Left ventricle myocardium superior (tissue), 1 donor: ENCODE measurements at places on chromosomes 5 and 9.

DNA sequence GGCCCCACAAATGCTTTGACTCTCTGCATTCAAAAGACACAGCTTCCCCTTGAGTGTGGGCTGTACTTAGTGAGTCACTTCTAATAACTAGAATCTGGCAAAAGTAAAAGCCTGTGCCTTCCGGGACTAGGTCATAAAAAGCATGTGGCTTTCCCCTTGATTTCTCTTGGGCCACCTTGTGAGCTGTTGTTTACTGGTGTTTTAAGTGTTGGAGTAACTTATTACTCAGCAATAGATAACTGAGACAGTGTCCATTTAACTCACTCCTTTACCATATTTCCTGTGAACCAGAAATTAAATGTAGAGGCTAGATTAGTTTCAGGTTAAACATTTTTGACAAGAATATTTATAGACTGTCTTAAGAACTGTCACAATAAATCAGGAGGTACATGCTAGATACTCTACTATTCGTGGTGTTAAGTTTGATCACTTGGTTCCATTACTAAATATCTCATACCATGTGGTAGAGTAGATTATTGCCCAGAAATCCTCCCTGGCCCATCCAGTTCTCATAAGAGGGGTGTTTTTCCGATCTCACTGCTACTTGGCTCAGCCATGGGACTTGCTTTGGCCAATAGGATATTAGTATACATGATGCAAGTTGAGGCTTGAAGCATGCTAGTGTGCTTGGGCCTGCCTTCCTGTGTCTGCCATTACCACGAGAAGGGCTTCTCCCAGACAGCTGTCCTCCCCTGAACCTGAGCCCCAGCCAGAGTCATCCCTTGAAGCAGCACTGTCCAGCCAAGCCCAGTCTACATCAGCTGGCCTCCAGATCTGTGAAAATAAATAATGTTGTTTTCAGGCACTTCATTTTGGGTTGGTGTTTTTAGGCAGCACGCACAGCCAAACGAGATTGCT lies 10.4 kb upstream of the CMBL start:
- DNase-seq, result no peak

GRCh38 chr5:177602458-177602830 lies 2.5 kb downstream of the B4GALT7 start:
- no peak for DNase-seq

GRCh38 chr9:71048280-71048679 lies 73.1 kb downstream of the TRPM3 start:
- DNase-seq, result no peak

DNA sequence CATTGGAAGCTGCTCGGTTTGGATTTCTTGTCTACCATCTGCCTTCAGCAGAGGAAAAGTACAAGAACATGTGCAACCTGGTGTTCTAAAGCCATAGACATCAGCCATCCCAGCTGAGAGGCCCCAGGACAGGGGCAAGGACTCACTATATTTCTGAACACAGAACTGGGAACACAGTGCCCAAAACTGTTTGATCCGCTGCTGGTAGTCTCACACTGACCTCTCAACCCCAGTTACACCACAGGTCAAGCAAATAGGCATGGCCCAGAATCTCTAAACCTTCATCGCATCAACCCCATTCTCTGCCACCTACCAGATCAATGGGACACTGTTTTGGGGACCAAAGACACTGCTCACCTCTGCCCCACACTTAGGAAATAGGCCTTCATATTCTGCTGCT lies 2.0 kb downstream of the KLHL3 start:
- no peak for DNase-seq

- DNase-seq, result no peak
These were observed 62.1 kb downstream of the ZSWIM6 start for GRCh38 chr5:61394078-61394704.

DNA sequence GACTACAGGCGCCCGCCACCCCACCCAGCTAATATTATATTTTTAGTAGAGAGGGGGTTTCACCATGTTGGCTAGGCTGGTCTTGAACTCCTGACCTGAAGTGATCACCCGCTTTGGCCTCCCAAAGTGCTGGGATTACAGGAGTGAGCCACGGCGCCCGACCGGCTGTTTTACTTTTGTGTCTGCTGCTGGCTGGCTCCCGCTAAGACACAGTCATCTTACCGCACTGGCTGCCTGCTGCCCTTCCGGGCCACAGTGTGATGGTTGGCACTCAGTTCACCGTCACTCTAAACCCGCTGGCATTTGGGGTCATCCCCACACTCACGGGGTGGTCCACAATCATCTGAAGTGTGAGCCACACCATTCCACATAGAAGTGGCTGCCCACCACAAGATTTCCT lies 93.7 kb downstream of the WDR41 start:
- DNase-seq, result no peak

DNA sequence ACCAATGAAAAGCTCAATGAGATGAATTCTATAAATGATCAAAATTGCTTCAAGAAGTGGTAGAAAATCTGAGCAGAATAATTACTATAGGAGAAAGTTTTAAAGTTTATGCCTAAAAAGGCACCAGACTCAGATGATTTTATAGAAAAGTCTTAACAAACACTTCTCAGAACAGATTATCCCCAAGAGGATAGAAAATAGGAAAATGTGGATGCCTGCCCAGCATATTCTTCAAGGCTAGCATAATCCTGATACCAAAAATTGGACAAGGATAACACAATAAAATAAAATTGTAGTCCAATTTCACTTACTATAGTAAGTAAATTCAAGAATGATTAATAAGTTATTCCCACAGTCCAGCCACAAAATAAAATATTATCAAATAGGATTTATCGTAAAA lies 397.0 kb downstream of the NR2F1-AS1 start:
- no peak for DNase-seq

DNA sequence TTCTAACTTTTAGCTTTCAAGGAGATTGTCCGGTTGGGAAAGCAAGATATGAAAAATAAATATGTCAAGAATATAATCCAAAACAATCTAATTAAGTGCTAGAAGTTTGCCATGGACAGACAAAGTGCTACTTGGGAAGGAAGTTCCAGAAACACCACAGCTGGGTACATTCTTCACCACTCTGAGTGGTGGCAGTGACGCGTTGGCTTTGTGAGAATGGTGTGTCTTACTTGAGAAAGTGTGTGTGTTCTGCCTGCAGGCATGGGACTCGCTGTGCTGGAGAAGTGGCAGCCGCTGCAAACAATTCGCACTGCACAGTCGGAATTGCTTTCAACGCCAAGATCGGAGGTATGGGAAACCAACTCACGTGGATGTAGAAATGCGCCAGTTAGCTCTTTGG lies 177.2 kb downstream of the PCSK5 start:
- DNase-seq, result no peak

- no peak for DNase-seq
These were observed 45.6 kb downstream of the TLE4 start for GRCh38 chr9:79617395-79617794.

GRCh38 chr9:4797854-4798150 lies 5.1 kb downstream of the RCL1 start:
- DNase-seq, result no peak

GRCh38 chr5:96957254-96958049 lies 21.6 kb downstream of the LNPEP start:
- no peak for DNase-seq

DNA sequence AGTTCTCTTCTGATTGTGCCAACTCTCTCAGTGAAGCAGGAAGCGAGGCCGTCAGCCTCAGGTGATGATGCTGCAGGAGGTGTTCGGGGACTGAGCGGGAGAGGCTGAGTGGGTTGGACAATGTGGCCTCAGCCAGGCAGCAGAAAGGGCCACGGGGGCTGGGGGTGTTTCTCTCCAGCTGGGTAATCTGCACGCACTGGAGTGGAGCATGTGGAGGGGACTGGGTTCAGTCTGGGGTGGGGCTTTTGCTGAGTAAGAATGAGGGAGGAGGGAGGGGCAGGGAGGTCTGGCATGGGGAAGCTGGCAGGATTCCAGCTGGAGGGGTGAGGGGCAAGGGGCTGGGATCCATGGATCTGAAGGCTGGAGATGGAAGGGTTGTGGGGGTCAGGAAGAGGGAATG lies 60.8 kb upstream of the PHYKPL start:
- DNase-seq, result no peak

DNA sequence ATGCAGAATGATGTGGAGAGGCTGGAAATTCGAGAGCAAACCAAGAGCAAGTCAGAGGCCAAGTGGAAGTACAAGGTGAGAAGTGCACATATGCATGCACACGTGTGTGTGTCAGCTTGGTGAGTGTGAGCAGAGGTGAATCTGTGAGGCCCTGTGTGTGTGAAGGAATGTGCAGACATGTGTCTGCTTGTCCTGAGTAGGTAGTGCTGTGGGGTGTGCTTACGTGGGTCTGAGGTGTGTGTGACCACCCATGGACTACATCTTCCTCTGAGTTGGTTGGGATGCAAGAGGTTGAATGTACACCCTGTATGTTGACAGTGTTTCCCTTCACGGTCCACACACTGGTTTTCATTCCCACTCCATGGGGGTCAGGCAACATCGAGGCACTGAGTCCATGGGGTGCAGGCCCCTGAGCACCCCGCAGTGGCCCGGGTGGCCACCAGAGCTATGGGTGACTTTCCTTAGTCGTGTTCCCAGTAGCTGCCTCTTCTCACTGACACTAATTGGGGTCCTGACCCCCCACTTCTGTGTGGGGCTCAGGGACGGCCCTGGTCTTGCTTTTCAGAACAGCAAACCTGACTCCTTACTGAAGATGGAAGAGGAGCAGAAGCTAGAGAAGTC lies 86.7 kb downstream of the PHF2 start:
- peak; percentile 14 for DNase-seq

DNA sequence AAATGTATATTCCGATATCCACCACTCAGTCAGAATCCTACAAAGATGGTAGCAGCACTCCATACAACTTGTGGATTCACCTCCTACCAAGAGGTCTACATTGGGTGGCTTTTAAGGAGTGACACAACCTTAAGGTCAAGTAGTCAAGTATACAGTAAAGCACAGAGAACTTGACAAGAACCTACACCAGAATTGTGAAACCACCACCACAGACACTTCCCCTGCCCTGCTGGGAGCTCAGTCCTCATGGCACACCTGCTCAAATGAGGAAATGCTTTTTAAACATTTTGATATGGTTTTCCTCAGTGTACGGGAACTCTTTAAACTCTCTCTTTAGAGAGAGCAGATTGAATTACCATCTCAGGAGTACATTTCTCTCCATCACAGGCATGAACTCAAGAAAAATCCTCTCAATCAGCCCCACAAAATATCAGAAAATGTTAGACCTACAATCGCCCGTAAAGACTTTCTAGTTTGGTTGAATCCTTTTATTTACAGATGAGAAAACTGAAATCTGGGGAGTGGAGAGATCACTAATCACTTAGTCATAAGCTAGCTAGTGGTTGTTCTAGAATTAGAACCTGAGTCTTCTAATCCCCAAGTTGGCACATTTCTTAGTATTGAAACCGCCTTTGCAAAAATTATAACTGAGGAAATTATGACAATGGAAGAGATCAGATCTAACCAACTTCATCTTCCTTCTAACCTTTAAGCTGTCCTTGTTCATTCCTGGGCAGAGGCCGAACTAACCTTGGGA lies 38.5 kb upstream of the NR4A3 start:
- DNase-seq, result no peak

DNA sequence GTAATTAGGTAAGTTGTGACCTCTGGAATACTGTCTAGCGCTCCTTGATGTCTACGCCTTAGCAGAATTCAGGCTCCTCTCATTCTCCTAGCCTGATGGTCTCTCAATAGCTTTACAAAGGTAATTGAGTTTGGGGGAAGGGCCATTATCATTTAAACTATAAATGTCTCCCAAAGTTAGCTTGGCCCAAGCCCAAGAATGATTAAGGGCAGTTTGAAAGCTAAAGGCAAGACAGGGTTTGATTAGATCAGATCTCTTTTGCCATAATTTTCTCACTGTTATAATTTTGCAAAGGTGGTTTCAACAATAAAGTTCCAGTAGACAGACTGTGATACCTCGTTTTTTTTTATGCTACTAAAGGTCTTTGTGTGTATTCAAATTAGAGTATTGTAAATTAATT lies 3.7 kb upstream of the SLC30A5 start:
- DNase-seq, result no peak

GRCh38 chr9:127500399-127500798 lies 49.1 kb downstream of the LRSAM1 start:
- DNase-seq, result no peak

DNA sequence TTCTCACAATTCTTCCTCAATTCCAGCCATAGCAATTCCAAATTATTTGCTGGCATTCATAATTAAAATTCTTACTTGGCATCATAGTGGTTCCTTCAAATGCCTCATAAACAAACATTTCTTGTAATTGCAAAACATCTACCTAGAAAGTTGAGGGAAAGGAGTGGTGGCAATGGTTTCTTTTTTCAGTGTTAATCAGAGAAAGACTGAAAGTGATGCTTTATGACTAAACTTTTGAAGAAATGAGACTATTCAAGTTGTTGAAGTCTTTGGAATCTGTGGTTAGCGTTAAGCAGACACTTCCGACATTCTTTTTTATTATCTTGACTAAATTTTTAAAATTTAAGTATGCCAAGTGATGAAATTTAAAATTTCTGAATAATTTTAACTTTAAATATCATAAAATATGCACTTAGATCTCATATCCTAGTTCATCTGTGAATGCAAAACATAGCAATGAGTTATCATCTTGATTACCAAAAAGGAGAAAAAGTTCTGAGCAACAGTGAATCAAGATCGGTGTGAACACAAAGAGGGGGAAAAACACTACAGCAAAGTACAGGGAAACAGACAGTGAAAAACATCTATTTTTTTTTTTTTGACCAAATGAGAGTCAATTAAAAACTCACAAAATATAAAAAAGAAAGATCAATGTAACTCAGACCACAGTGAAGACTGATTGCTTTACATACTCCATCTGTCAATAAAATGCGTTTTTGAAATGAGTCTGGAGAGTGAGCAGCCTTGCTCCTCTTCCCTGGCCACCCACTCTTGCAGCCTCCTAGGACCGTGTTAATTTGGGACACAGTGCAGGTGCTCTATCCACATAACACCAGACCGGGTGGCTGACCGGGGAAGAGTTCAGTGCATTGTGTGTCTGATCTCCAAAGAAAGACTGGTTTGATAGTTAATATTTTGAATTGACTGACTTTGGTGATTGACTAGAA lies 20.6 kb upstream of the IL7R start:
- DNase-seq, result no peak

DNA sequence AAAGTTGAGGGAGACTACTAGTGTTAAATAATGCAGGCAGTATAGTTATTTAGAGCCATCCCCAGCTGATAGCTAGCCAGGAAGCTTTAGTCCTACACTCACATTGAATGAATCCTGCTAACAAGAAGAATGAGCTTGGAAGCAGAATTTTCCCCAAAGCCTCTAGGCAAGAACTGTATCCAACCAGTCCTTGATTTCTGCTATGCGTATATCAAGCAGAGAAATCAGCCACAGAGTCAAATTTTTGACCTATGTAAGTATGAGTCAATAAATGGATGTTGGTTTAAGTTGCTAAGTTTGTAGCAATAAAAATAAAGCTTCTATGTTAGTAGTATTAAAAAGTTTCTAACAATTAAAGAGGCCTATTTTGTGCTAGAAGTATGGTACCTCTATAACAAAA lies 672.1 kb upstream of the CHD1 start:
- DNase-seq, result no peak

- no peak for DNase-seq
These were observed 32.1 kb upstream of the PDCL start for GRCh38 chr9:122860319-122861142.
